ENCODE measurements at places on chromosomes 4 and X.

DNA sequence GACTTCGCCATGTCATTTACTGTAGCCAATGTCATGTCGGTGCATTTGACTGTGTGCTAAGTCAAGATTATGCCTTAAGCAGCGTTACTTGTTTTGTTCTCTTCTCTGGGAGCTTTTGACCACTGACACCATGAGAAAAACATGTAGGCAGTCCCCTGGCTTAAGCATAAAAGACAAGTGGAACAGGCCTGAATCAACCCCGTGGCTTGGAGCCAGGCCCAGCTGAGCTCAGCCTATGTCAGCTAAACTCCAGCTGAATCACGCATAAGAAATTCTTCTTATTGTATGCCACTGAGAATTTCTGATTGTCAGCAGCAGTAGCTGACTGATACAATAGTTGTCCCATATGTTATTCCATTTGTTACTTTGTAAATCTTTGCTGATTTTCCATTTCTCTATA lies 261.9 kb downstream of the CBLL2 start:
- no peak for DNase-seq

GRCh38 chr4:124737619-124738018 lies 25.1 kb upstream of the ANKRD50 start:
- no peak for DNase-seq

- no peak for DNase-seq
Observed at GRCh38 chr4:32462944-32463343, 1742.8 kb downstream of the PCDH7 start.

DNA sequence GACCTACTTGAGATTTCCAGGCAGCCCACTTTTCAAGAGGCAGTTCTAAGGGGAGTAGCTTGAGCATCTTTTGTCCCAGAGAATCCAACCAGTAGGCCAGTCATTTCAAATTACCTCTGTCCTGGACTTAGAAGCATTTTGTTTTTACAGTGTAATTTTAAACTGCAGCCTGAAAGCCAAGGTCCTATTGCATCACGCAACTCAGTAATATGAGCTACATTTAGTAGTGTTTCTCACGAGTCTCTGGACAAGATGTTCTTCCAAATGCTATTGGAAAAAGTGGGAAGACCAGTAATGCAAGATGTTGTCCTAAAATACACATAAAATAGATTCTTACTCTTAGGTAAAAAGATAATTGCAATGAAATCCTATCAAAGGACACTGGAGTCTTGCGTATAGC lies 182.5 kb upstream of the ARX start:
- DNase-seq = no peak

DNA sequence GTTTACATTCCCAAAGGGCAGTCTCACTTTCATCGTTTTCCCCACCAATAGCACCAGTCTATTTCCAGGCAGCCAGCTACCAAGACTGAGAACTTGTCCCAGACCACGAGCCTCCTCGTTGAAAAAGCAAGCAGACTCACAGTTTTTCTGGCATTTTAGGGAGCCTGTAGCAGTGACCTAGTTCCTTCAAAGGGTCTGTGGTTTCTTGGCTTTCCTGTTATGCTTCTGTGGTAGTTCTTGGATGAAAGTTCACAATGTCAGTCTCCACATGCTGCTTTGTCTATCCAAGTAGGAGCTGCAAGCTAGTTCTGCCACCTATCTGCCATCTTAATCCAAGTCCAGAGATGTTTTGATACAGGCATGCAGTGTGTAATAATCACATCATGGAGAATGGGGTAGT lies 151.6 kb upstream of the ZC4H2 start:
- no peak for DNase-seq

Measured in erythroblast (primary cell).